ENCODE measurements at places on chromosomes 6 and 20.

- no peak for DNase-seq
Measured at GRCh38 chr6:169709293-169709692, 7.4 kb downstream of the C6orf120 start.

DNA sequence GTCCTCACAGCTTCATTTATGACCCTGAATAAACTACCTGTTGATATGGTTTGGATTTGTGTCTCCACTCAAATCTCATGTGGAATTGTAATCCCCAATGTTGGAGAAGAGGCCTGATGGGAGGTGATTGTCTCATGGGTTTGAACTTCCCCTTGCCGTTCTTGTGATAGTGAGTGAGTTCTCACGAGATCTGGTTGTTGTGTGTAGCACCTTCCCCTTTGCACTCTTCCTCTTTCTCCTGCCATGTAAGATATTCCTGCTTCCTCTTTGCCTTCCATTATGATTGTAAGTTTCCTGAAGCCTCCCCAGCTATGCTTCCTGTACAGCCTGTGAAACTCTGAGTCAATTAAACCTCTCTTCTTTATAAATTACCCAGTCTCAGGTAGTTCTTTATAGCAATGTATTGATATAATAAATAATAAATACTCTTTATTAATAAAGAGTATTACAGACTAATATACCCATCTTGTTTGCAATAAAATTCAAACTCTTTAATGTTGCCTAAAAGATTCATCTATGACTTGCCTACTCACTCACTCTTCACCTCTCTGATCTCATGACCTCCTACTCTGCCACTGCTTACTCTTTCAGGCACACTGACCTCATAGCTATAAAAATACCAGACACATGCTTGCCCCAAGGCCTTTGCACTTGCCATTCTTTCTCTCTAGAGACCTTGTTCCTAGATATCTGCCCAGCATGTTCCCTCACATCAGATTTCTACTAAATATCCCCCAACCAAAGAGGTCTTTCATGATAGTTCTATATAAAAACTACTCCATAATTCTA lies 256.4 kb upstream of the MARCKS start:
- DNase-seq = peak; percentile 8

DNA sequence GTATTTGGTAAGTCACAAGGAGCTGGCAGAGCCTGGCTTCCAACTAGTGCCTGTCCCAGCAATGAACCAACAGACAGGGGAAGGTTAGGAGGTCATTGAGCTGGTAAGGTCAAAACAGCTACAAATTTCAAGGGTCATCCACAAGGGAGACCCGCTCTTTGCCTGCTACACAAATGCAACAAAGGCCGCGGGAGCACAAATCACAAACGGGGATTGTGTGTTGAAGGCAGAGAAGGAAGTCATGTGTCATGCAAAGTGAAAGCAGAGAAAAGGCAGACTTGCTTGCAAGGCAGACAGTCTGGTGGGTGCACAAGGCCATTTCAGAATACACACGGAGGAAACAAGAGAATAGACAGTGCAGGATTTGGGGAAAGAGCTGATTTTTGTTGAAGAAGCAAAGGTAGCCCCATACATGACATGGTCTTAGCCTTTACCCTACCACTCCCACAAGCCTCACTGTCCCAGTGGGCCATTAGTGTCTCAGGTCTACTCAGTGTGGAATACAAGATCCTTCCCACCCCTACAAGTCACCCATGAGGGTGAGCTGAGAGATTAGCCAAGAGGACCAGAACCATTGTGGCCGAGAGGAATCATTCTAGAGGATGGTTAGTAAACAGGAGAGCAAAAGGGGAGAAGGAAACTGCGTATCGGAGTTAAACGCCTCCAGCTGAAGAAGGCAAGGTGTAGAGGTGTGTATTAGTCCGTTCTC lies 18.1 kb upstream of the SAMHD1 start:
- no peak for DNase-seq

GRCh38 chr20:49976542-49976941 lies 6.2 kb upstream of the SNAI1 start:
- DNase-seq = no peak

GRCh38 chr6:135842618-135843392 lies 8.7 kb upstream of the PDE7B start:
- DNase-seq = no peak

GRCh38 chr6:36075656-36076055 lies 48.0 kb downstream of the MAPK14 start:
- peak; percentile 6 for DNase-seq

- DNase-seq = no peak
Measured at GRCh38 chr6:16224409-16224808, 14.0 kb upstream of the GMPR start.

- no peak for DNase-seq
Measured at GRCh38 chr20:57069442-57069841, 197.0 kb downstream of the BMP7 start.

DNA sequence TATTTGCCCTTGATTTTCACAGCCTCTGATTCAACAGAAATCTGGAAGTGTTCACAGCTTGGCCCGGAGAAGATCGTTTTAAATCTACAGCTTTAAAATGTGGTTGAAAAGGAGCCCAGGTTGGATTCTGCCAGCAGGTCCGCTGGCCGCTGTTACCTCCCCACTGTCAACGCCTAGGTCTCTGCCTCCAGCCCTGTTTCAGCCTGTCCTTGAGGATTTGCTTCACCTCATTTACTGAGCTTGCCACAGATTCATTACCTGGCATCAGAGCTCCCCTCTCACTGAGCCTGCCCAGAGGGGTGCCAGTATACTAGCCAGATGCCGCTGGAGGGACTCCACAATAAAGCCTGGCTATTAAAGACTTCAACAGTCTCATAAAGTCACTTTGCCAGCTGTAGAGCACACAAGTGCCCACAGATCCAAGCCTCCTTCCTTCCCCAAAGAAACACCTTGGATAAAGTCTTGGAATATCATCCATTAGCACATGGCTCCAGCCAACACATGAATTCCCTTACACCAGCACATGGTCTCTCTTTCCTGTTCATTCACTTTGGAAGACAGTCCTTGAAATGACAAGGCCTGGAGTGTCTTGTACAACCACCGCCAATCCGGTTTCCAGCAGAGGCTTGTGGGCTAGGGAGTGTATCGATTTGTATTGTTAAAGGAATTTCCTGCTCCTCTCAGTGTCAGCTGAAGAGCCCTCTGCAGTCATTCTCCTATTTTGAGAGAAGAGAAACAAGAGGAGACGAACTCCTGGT lies 9.5 kb upstream of the NR2E1 start:
- no peak for DNase-seq

DNA sequence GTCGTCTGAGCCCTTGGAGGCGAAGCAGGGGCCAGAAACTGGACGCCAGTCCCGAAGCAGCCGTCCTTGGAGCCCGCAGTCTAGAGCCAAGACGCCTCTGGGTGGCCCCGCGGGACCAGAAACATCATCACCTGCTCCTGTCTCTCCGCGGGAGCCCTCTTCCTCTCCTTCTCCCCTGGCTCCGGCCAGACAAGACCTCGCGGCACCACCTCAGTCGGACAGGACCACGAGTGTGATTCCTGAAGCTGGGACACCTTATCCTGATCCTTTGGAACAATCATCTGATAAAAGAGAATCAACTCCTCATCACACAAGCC lies 416 bp downstream of the RSPH4A start:
- DNase-seq = peak; percentile 8

GRCh38 chr6:135871296-135871695 lies 19.8 kb downstream of the PDE7B start:
- DNase-seq = no peak

GRCh38 chr6:114431641-114432040 lies 88.8 kb upstream of the HS3ST5 start:
- no peak for DNase-seq

- peak; percentile 76 for DNase-seq
Measured at GRCh38 chr20:46174469-46175126, 56.5 kb downstream of the CD40 start.

DNA sequence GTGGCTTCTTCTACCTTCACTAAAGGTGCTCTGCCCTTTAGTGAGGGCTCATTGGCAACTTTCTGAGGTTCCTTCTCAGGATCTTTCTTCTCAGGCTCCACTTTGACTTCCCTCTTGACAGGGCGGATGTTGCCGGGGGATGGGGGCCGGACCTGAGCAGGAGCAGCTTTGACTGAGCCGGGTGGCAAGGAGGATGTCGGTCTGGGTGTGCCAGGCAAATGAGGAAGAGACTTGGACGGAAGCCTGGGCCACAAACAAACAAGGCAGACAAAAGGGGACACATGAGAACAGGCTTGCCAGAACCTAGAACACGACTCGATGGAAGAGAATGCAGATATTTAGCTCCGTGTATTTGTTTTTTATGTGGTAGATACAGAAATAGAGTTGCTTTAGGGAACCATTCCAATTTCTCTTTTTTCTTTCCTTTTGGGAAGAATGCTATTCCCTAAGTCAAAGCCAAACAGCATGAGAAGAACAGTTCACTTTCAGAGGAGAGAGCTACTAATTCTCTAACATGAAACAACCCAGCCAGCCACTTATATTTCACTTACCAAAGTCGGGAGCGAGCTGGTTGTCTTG lies 76.2 kb upstream of the BCLAF1 start:
- peak; percentile 46 for DNase-seq
